ENCODE measurements at places on chromosomes 2 and 18.

DNA sequence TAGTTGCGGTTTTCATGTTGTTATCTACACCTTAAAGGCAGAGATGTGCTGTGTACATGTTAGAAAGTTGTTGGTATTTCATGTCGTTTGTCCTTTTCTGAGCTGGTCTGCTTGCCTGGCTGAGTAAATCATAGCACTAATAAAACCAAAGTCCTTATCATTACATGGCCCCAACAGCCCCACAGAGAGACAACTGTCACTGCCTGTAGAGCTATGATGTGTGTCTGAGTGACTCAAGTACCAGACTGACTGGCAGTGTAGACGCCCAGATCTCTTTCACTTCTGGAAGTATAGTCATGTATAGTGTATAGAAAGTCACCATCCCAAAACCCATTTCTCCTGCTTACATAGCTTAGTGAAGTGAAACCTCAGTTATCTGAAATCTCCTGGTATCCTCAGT is 4.3 kb downstream of the SOCS6 start:
- DNase-seq, result no peak

GRCh38 chr2:74238879-74239278 is 40.5 kb downstream of the MTHFD2 start:
- DNase-seq, result no peak

DNA sequence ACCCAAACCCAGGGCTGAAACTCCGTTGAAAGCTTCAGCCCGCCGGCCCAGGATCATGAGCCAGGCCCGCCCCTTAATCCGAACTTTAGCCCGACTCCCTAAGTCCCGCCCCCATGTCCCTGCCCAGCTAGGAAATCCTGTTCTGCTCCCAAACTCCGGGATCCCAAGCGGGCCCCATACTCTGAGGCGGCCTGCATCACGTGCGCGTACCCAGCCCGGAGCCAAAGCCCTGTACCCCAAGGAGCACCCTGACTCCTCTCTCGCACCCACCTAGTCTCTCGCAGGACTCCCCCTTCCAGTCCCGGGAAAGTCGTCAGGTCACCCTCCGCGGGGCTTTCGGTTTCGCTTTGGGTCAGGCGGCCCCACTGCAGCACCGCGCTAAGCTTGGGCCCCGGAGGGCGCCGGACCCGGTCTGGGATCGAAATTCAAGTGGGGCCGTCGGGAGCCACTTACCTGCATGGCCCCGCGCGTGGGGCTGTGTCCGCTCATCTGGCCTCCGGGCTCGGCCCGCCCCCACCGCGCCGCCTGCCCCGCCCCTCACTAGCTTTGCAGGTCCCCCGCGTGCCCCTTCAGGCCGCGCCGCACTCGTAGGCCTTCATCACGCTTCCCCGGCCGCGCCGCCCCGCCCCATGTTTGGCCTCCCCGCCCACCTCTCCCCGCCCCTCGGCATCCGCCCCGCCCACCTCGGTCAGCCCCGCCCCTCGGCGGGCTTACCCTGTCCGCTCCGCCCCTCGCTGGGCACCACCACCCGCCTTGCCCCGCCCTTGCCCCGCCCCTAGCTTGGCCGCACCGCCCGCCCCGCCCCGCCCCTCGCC is at the start of gene DNPEP:
TSS of gene DNPEP (minus strand) at position 607 of the 815 bp plus-strand sequence. CDS start at position 489, 118 bp downstream.
- peak; percentile 91 for DNase-seq

- DNase-seq, result no peak
These were observed 84.2 kb downstream of the MALT1 start for GRCh38 chr18:58755304-58756010.

GRCh38 chr2:20562540-20563225 is 88.2 kb downstream of the HS1BP3 start:
- DNase-seq, result no peak

- DNase-seq, result no peak
These were observed 41.9 kb downstream of the ZNF521 start for GRCh38 chr18:25310045-25310444.

DNA sequence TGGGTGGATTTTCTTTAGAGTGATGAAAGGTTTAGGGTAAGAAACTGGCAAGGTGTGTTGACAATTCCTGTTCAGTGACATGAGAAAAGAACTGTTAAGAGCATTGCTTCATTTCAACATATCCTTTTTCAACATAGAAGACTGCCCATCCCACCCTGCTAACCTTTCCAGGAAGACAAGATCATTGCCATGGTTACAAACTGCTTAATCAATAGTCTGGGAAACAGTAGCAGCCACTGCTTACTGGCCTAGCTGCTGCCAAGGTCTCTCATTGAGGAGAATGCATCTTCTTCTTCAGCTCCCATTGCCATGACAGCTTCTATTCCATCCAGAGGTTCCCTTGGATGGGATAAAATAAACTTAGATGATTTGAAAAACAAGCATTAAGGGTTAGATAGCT is 212.1 kb downstream of the LRRTM1 start:
- no peak for DNase-seq

DNA sequence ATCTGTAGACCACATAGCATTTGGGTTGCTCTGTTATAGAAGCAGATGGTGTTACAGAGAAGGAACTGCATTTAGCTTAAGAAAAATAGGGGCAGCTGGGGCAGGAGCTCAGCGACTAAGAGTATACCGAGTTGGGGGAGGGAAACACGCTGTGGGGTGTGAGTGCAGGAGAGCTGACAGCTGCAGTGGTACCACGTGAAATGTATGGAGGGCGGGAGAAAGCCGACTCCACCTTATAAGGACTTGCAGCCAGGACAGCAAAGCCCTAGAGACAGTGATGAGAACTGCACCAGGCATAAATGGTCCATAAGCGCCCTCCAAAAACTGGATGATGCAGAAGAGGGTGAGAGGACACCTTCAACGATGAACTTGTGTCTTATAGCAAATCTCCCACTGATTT is 237.6 kb downstream of the PRKCE start:
- no peak for DNase-seq

DNA sequence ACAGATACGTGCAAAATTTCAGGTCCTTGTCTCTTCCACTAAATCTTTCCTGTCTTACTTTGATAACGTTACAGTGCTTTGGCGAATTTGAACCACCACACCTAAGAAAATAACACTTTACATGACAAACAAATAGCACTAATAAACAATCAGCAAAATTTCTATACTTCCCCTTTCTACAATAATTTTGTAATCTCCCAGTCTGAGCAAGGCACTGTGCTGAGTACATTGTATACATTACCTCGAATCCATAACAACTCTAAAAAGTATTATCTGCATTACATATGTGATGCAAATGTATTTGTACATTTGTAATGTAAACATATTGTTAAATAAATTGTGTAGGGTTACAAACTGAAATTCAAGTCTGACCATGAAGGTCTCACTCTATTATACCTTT is 49.9 kb downstream of the RTN4 start:
- no peak for DNase-seq

GRCh38 chr2:64404743-64405142 is 49.2 kb upstream of the LGALSL start:
- no peak for DNase-seq
